ENCODE measurements at places on chromosomes 7 and 10.

GRCh38 chr7:150695654-150696053 lies 10.1 kb downstream of the GIMAP2 start:
- DNase-seq = no peak

DNA sequence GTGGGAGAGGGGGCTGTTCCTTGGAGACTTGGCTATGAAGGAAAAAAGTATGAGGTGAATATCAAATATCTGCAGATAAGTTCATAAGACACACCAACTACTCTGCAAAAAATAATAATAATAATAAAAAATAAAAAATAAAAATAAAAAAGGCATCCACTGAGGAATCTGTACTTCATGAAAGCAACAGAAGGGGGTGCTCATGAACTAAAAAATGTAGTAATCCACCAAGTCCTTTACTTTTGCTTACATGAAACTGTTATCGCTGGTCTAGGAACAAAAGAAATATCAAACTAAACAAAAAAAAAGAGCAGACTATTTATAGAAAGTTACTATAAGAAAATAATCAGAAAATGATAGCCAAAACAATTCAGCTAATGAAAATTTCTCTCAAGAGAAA lies 579.0 kb downstream of the PHTF2 start:
- no peak for DNase-seq

DNA sequence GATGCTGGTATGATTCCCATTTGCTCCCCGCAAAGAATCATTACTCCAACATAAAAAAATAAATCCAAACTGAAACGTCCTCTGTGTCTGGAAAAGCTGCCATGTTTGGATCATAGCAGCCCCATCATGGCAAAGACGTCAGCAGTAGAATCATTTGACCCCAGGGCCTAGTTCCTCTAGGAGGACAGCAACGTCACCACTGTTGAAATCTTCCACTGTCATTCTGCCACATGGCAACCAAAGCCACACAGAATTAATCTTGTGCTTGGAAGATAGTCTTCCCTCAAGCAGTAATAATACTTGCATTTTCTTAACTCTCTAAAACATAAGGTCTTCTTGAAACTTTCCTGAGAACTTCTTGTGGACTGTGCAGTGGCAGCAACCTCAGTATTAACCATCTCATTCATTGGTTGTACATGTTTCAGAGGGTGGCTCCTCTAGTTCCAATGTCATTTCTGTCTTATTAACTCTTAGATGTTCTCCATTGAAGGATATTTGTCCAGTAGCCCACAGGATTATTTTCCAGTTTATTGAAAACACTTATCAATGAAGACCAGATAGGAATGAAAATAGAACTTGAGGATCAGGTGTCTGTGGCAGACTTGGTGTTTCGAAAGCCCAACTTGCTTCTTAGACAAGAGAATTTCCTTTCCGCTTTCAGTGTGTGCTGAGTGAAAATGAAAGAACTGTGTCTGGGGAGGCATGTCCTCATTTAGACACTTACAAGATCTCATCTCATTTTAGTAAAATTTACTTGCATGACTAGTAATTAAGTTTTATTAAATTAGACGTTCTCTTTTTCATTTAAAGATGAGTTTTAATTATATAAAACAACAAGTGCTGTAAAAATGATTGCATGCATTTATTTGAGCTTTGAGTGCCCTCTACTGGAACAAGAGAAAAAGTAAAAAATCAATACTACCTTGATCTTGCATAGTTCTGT lies 28.9 kb upstream of the INHBA start:
- peak; percentile 19 for DNase-seq

GRCh38 chr7:66140924-66141323 lies 26.3 kb downstream of the CRCP start:
- peak; percentile 45 for DNase-seq

DNA sequence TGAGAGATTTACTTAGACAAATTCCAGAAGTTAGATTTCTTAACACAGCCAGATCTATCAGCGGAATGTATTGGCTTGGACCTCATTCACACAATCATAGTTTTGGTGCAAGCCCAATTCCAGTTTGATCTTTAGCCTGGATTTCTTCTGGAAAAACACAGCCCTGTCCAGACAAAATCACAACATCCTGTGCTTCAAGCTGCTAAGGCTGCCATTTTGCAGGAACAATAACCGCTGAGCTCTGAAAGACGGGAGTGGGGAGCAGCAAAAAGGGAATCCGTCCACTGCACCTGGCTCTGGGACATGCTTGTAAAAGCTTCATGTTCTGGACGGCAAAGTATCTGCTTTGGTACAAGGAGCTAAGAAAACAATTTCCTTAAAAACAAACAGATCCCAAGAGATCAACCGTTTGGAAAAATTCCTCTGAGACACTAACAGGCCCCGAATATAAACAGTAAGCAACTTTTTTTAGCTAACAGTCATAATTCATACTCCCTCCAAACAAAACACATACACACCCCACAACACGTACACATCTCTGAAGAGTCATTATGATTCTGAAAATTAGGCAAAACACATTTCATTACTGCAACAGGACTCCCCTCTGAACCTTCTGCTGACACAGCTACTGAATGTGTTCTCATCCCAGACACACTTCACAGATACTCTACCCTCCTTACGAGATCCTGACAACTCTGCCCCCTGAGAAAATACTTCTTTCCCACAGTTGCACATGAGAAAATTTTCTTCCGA lies 32.4 kb downstream of the ITIH5 start:
- DNase-seq = no peak

DNA sequence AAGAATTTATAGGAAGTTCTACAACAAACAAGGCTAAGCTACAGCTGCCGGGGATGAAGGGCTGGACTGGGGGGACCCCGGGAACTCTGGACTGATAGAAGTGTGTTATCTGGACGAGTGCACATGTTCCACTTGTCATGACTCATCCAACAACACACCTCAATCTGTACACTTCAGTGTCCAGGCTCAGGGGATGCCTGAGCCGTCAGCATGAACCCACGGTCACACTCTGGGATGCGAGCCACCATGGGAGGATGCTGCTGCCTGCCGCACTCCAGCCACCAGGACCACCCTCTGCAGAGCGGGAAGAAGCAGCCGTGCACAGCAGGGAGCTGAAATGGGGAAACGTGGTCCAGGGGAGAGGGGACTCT lies 67.5 kb downstream of the MAD1L1 start:
- no peak for DNase-seq

- no peak for DNase-seq
These were observed 256.9 kb downstream of the STK31 start for GRCh38 chr7:23966941-23967340.

GRCh38 chr10:126570621-126571602 lies 99.6 kb downstream of the C10orf90 start:
- DNase-seq = no peak

GRCh38 chr7:1725199-1725690 lies 55.2 kb downstream of the ELFN1 start:
- DNase-seq = no peak

DNA sequence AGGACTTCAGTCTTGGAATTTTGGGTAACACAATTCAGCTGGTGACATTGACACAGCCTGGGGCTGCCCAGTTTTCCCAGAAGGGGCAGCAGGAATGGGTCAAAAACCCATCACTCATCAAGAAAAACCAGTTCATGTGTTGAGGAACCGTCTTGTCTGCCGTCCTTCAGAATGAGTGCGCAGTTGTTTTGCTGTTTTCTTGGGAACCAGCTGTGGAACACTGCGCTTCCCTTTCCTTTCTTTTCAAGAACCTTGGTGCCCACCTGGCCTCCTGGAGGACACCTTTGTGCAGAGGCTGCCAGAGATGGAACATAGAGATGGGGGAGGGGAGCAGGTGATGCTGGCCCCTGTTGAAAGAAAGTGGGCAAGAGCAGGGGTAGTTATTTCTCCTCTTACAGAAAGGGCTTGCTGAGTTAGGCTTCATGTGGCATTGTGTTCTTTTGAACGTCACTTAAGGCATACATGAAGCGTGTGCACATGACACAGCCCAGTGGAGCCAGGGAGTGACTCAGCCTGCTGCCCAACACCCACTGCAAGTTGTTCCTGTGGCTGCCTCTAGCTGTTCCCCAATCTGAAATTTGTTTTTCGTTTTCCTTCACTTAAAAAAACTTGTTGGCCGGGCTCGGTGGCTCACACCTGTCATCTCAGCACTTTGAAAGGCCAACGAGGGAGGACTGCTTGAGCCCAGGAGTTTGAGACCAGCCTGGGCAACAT lies 87.4 kb upstream of the TNS3 start:
- DNase-seq = no peak

DNA sequence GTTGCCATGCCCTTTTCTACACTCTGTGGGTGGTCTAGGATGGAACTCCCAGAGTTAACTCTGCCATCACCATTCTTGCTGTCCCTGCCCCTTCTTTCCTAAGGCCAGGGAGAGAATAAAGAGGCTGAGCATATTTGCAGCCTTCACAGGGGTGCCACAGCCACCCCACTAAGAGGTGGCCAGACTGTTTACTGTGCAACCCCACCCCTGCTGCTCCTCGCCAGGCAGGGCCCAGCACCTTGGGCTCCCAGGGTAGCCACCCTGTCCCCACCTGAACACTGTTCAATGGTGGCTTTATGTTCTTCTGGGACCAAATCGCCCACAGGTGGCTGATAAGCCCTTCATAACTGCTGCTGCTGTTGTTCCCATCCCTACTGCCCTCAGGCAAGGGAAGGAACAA lies 198.9 kb downstream of the SNX13 start:
- no peak for DNase-seq

GRCh38 chr10:16597656-16598055 lies 76.0 kb upstream of the C1QL3 start:
- peak; percentile 65 for DNase-seq

DNA sequence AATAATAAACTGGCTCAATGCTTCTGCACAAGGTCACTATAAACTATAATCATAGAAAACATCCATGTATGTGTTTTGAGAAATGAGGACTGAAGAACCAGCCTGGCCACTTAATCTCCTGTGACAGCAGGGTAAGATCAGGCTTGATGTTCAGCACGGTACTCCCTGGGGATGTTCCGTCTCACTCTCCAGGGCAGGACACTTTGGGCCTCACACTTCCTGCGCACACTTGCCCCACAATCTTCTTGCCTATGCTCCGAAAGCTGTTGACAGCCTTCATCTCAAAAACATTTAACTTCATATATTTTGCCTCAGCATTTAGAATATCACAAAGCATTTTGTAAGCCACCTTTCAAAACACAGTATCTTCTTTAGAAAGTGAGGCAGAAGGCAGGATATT lies 92.7 kb downstream of the PARD3 start:
- no peak for DNase-seq

All from HAP-1 (cell line).